ENCODE measurements at places on chromosomes 13 and 19.

DNA sequence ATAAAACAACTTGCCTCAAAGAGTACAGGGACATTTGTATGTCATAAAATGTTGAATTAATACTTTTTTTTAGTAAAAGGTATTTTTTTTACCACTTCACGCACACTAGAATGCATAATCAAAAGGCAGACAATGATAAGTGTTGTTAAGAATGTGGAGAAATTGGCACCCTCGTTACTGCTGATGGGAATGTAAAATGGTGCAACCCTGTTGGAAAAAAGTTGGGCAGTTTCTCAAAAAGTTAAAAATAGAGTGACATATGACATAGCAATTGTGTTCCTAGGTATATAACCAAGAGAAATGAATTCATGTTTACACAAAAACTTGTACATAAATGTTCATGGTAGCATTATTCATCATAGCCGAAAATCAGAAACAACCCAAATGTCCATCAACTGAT, 109.5 kb downstream of the PIBF1 start:
- DNase-seq, result no peak

- no peak for DNase-seq
These were observed at the start of gene GGN for GRCh38 chr19:38387550-38388348. Gene GGN (minus strand): TSS chr19:38388034. CDS start chr19:38387261, 773 bp downstream.

GRCh38 chr19:29672933-29673336, 7.7 kb downstream of the PLEKHF1 start:
- no peak for DNase-seq

GRCh38 chr13:68982961-68983619, 1124.5 kb upstream of the ATXN8OS start:
- DNase-seq, result no peak

- no peak for DNase-seq
These were observed 1.2 kb downstream of the DAZAP1 start for GRCh38 chr19:1408300-1409203.

DNA sequence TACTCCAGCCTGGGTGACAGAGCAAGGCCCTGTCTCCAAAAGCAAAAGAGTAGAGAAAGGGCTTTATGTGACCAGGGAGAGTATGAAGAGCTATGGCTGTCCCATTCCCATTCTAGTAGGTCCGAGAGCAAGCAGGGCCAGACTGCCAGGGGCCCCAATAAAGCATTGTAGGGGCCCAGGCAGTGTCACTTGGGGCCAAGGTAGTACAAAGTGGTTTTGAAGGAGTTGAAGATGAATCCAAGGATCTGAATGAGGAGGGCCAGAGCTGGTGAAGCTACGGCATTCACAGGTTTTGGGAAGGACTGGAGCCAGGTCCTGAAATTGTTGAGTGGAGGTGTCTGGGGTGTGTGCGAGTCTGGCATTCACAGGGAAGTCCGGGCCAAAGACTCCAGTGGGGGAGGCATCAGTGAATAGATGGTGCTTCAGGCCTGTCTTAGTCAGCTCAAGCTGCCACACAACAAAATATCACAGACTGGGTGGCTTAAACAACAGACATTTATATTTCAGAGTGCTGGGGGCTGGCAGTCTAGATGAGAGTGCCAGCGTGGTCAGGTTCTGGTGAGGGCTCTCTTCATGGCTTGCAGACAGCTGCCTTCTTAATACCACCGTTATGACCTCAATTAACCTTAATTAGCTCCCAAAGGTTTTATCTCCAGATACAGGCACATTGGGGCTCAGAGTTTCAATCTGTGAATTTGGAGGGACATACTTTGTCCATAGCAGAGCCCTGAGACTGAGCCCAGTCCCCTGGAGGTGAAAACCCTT, 9.9 kb downstream of the NACC1 start:
- DNase-seq, result no peak

GRCh38 chr19:32053376-32053775, 292.0 kb upstream of the ZNF507 start:
- no peak for DNase-seq

- DNase-seq, result no peak
These were observed 212.9 kb upstream of the SERP2 start for GRCh38 chr13:44160591-44161191.

- DNase-seq, result no peak
These were observed 285 bp downstream of the TMEM143 start for GRCh38 chr19:48363500-48363809.

DNA sequence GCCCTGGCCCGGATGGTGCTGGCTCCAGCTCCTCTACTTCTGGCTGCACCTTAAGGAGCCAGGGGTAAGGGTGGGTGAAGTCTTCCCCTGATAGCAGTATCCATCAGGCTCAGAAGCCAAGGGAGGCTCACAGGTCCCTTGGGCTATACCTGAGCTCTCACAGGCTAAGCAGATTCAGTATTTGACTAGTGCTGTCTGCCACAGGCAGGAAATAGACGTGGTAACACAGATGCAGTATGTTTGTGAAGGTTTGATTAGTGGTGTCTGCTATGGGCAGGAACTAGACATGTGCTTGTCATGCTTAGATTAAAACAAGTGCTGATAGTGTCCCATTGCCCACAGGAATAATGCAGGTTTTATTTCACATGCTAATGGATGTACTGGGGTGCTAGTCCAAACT, 4.0 kb downstream of the SYT5 start:
- DNase-seq, result no peak

All from cerebellar nuclear complex (tissue), 1 donor.